H9 (cell line): ENCODE measurements at places on chromosomes 7 and 10. TPM values are rescaled to one million over a fixed set of nuclear protein-coding genes. Genes with fewer than 3 reads are reported as not detected.

PCLO gene
- 2.8 and 3.1 TPM in 2 replicates for total RNA-seq

GRCh38 chr7:135274495-135275268, 41.0 kb downstream of the STRA8 start:
- peak; percentile 82 for DNase-seq
- no peaks in the 10 kb centered on the region for H3K27me3 ChIP-seq
- H3K36me3 ChIP-seq: peaks cover 3% of the 10 kb centered on the region; the same call in 1 of the 2 replicates
- H3K27ac ChIP-seq: no peak overlapping the region
- no peak overlapping the region for H3K4me3 ChIP-seq

GRCh38 chr10:120336911-120337540, 120.0 kb upstream of the PLPP4 start:
- DNase-seq: peak; percentile 67
- H3K4me1 ChIP-seq: no peaks in the 10 kb centered on the region
- H3K36me3 ChIP-seq: no peaks in the 10 kb centered on the region; the same call in 2 of the 3 replicates
- H3K27ac ChIP-seq: no peak overlapping the region

HERPUD2 gene
- total RNA-seq: 14.6 and 17.0 TPM in 2 replicates

DNA sequence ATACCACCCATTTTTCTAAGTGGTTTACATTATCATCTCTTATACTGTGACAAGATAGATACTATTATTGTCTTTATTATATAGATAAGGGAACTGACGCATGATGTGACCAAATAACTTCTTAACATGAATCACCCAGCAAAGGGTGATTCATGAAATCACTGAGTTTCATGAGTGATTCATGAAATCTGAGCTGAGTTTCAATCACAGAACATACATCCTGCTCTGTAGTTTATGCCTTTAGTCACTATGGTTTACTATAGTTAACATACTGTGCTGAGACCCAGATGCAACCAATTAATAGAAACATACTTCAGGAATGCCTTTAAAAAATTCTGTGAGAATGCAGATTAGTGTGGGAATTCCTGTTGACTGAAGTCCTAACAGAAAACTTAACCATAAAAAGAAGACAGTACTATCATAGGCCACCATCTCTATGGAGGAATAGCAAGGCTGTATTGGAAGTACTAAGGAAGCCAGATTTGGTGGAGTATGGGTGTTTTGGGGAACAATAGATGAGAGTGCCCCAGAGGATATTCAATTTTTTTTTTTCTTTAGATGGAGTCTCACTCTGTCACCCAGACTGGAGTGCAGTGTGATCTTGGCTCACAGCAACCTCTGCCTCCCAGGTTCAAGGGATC, 43.1 kb upstream of the SEMA3A start:
- no peak overlapping the region for H3K4me3 ChIP-seq
- H3K36me3 ChIP-seq: peaks cover 15% of the 10 kb centered on the region
- H3K27me3 ChIP-seq: no peaks in the 10 kb centered on the region
- no peaks in the 10 kb centered on the region for H3K4me1 ChIP-seq
- no peak overlapping the region for H3K27ac ChIP-seq

FBXL13 gene
- 3.8 and 4.4 TPM in 2 replicates for total RNA-seq

DNA sequence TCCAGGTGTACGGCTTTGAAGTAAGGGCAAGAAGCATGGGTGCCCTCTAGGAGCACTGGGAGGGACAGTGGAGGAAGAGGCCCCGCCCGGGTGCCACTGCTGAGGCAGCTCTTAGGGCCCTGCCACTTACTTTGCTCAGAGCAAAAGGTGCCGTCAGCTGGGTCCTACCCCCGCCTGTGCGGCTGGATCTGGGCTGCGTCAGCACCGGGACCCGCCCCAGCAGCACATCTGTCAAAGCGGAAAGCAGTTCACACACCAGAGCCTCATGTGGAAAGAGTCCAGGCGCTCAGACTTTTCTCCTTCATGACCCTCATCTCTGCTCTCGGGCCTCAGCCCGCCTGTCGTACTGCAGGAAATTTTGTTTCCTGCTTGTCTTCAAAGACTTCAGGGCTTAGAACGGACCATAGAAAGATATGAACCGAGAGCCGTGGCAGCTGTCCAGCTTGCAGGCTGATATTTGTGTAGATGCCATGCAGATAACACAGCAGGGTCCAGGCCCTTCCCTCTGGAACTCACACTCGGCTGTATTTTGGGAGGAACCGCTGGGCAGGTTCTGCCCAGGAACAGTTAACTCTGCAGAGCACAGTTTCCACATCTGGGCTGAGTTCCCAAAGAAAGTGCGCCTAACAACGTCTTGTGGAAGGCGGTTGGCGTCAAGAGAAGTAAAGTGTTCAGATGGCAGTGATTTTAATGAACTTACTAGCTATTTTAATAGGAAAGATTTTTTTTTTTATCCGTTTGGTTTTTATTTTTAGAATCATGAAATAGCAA, 44.3 kb upstream of the PRKAR1B start:
- H3K27ac ChIP-seq: no peak overlapping the region
- no peaks in the 10 kb centered on the region for H3K27me3 ChIP-seq

- H3K27me3 ChIP-seq: no peaks in the 10 kb centered on the region
- H3K36me3 ChIP-seq: peaks cover 2% of the 10 kb centered on the region; the same call in 1 of the 3 replicates
- H3K27ac ChIP-seq: no peak overlapping the region
- DNase-seq: no peak
- H3K4me3 ChIP-seq: no peak overlapping the region
- no peaks in the 10 kb centered on the region for H3K4me1 ChIP-seq
These were observed 106.2 kb upstream of the CACNA2D1 start for GRCh38 chr7:82549616-82550285.

- no peak overlapping the region for H3K27ac ChIP-seq
- H3K27me3 ChIP-seq: no peaks in the 10 kb centered on the region
- H3K36me3 ChIP-seq: no peaks in the 10 kb centered on the region
- H3K4me1 ChIP-seq: no peaks in the 10 kb centered on the region
- DNase-seq: no peak
- H3K4me3 ChIP-seq: no peak overlapping the region
These were observed 126.8 kb upstream of the NRP1 start for GRCh38 chr10:33461295-33461640.

SFTPA1 gene
- not detected in 2 replicates for total RNA-seq

- H3K27ac ChIP-seq: no peak overlapping the region
- no peaks in the 10 kb centered on the region for H3K27me3 ChIP-seq
- no peaks in the 10 kb centered on the region for H3K4me1 ChIP-seq
- H3K36me3 ChIP-seq: no peaks in the 10 kb centered on the region
- no peak for DNase-seq
These were observed 1672.9 kb downstream of the REEP3 start for GRCh38 chr10:65194126-65194525.

CABCOCO1 gene
- not detected in 2 replicates for total RNA-seq

GRCh38 chr7:113890331-113891030, 28.3 kb downstream of the PPP1R3A start:
- no peak for DNase-seq
- no peaks in the 10 kb centered on the region for H3K27me3 ChIP-seq
- peaks cover 2% of the 10 kb centered on the region; the same call in 2 of the 3 replicates for H3K36me3 ChIP-seq
- no peak overlapping the region for H3K4me3 ChIP-seq

- no peak overlapping the region for H3K27ac ChIP-seq
- H3K36me3 ChIP-seq: no peaks in the 10 kb centered on the region; the same call in 2 of the 3 replicates
These were observed 395 bp upstream of the ZNF25 start for GRCh38 chr10:37976880-37977203.

SPACDR gene
- 0.39 TPM in 1 of 2 replicates, not detected in the other for total RNA-seq

SLC26A3 gene
- total RNA-seq: not detected in 2 replicates

TLL2 gene
- 1.4 and 1.8 TPM in 2 replicates for total RNA-seq

KLLN gene
- total RNA-seq: 0.61 and 0.79 TPM in 2 replicates

- DNase-seq: peak; percentile 80
- H3K4me1 ChIP-seq: peaks cover 12% of the 10 kb centered on the region; the same call in 1 of the 2 replicates
- no peaks in the 10 kb centered on the region for H3K27me3 ChIP-seq
- peak overlapping the region; percentile 8; the same call in 1 of the 2 replicates for H3K4me3 ChIP-seq
- peaks cover 3% of the 10 kb centered on the region; the same call in 1 of the 3 replicates for H3K36me3 ChIP-seq
- peak overlapping the region; percentile 80 for H3K27ac ChIP-seq
These were observed 60.2 kb downstream of the ADRA2A start for GRCh38 chr10:111137007-111137406.

SPDYE16 gene
- total RNA-seq: not detected in 2 replicates

GRCh38 chr10:131666091-131666490, 234.7 kb upstream of the PPP2R2D start:
- H3K4me3 ChIP-seq: no peak overlapping the region
- no peak overlapping the region for H3K27ac ChIP-seq
- no peaks in the 10 kb centered on the region for H3K4me1 ChIP-seq
- H3K36me3 ChIP-seq: no peaks in the 10 kb centered on the region
- H3K27me3 ChIP-seq: no peaks in the 10 kb centered on the region

RARRES2 gene
- total RNA-seq: 59.9 and 60.9 TPM in 2 replicates

DNA sequence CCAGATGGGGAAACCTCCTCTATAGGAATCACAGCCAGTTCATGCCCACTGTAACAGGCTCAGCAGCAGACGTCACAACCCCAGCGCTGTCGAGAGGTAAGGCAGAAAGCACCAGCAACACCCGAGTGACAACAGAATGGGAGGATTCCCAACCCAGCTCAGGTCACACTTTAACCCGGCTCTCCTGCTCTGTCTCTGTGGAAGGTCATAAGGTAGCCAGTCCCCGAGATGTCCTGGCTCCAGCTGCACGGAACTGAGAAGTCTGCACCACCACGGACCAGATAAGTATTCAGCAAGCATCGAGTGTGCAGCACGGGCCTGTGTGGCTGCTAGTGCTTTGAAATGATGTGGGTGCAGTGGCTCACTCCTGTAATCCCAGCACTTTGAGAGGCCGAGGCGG, 236.7 kb upstream of the TCERG1L start:
- no peak overlapping the region for H3K4me3 ChIP-seq
- no peaks in the 10 kb centered on the region for H3K27me3 ChIP-seq

DNA sequence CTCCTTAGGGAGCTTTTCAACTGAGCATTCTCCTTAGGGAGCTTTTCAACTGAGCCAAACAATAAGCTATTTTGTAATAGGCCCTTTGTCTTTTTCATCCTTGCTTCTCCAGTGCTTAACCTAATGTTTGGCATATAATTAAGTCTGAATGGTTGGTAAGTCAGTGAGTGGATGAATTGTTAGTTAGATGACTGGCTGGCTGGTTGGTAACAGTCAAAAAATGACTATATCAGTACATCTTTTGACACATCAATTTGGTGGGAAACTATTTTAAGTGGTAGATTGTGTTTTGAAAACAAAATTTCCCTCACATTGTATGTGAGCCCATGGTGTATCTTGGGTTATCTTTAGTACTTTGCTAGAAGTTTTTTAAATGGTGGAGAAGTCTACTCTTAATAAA, 16.4 kb downstream of the ING3 start:
- no peaks in the 10 kb centered on the region for H3K4me1 ChIP-seq
- no peaks in the 10 kb centered on the region for H3K27me3 ChIP-seq
- no peak overlapping the region for H3K4me3 ChIP-seq
- DNase-seq: no peak
- peaks cover 40% of the 10 kb centered on the region for H3K36me3 ChIP-seq

- DNase-seq: no peak
- H3K4me3 ChIP-seq: no peak overlapping the region
- H3K4me1 ChIP-seq: no peaks in the 10 kb centered on the region
- no peak overlapping the region for H3K27ac ChIP-seq
These were observed 254.3 kb downstream of the CDK14 start for GRCh38 chr7:90850471-90850870.

DNA sequence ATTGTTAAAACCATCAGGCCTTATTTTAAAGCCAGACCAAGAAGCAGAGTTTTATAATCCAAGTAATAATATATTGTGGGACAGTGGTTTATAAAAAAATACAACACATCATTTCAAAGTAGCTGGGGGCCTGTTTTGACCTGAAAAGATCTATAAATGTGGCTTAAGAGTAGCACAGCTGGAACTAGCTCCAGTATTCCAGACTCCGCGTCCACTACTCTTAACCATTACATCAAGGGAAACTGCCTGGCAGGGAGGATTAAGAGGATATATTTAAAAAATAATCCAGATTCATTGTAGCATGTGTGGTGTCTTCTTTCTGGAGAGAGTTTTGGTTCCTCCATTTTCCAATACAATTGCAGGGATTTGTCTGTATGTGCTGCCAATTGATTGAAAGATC, 67.3 kb downstream of the MET start:
- no peaks in the 10 kb centered on the region for H3K36me3 ChIP-seq
- H3K4me1 ChIP-seq: peaks cover 10% of the 10 kb centered on the region; the same call in 1 of the 2 replicates
- no peak overlapping the region for H3K4me3 ChIP-seq
- no peaks in the 10 kb centered on the region for H3K27me3 ChIP-seq
- no peak overlapping the region for H3K27ac ChIP-seq

CALHM2 gene
- total RNA-seq: not detected in 2 replicates

DNA sequence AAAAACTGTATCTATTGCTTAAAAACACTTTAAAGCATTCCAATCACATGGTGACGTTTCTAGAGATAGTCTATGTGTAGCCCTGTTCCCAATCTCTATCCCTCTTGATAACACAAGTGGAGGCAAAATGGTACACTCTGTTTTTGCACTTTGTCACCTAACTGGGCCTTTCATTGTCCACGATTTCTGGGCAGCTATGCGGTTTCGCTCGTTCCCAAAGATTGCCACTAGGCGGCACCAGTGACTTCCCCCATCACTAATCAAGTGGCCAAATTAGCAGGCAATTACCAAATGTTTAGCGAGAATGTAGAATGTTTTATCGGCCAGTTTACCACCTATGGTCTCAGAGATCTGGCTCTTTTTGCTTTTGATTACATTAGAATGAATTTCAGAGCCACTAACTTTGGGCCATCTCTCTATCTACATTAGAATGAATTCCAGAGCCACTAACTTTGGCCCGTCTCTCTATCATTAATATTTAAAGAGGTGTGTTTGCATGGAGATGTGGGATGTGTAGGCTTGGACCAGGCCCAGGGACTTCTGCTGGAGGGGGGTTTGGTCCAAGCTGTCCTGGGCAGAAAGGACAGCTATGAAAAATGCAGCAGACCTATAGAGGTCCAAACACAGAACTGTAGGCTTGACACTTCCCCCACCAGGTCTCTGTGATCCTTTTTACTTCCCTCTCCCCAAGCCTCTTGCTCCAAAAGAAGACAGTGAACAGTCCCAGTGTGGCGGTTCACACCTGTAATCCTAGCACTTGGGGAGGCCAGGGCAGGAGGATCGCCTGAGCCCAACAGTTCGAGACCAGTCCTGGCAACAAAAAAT, 90.1 kb downstream of the EPC1 start:
- H3K4me3 ChIP-seq: no peak overlapping the region
- DNase-seq: peak; percentile 65
- no peaks in the 10 kb centered on the region for H3K27me3 ChIP-seq
- no peaks in the 10 kb centered on the region for H3K36me3 ChIP-seq
- H3K4me1 ChIP-seq: no peaks in the 10 kb centered on the region; the same call in 1 of the 2 replicates

GRCh38 chr10:87837445-87837844, 19.4 kb upstream of the ATAD1 start:
- H3K36me3 ChIP-seq: no peaks in the 10 kb centered on the region; the same call in 2 of the 3 replicates
- no peak overlapping the region for H3K27ac ChIP-seq
- DNase-seq: no peak
- H3K4me3 ChIP-seq: no peak overlapping the region
- H3K27me3 ChIP-seq: no peaks in the 10 kb centered on the region
